Stomach (tissue), 19 donors: ENCODE measurements at places on chromosomes 11 and 22.
A peak's percentile ranks its signal among the peaks of the same experiment; 100 is the strongest.

DNA sequence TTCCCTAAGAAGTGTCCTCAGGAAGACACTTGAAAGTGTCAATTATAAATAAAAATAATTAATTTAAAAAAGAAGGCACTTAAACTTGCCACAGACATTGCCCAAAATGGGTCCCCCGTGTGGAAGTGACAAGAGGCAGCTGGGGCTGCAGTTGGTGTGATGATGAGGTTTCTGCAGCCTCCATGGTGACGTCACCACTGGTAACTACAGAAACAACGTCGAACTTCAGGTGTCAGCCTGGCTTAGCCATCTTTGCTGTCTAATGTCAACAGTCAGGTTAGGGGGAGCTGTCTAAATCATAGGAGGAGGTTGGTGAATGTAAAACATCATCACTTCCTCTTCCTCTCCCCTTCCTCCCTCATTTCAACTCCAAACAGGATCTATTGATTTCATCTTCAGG lies 328.6 kb downstream of the MN1 start:
- no peak for DNase-seq

DNA sequence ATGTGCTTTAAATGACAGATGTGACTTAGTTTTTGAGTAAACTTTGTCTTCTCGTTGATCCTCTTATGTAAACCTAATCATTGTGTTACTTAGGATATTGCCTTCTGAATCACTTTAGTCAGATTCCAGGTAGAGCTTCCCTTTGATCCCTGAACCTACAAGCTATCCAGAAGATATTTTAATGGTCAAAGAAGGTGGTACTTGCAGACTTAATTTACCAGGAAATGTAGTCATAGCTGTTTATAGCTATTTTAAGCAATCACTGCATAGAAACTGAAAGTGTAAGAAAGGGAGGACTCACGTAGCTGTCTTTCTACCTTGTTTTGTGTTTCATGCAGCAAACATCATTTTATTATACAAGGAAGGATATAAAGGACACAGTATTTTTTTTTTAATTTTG lies 189.5 kb downstream of the DDX10 start:
- peak; percentile 35 for DNase-seq

DNA sequence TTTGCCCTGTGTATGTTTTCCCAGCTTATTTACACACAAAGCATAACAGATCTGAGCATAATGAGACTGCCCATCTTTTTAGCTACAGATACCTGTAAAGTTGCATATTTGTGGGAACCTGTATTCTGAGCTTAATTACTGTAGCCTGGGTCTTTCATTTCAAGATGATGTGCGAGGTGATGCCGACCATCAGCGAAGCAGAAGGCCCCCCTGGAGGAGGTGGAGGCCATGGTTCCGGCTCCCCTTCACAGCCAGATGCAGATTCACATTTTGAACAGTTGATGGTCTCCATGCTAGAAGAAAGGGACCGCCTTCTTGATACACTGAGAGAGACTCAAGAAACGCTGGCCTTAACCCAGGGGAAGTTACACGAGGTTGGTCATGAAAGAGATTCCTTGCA lies 1.5 kb downstream of the PPFIA1 start:
- DNase-seq: no peak

DNA sequence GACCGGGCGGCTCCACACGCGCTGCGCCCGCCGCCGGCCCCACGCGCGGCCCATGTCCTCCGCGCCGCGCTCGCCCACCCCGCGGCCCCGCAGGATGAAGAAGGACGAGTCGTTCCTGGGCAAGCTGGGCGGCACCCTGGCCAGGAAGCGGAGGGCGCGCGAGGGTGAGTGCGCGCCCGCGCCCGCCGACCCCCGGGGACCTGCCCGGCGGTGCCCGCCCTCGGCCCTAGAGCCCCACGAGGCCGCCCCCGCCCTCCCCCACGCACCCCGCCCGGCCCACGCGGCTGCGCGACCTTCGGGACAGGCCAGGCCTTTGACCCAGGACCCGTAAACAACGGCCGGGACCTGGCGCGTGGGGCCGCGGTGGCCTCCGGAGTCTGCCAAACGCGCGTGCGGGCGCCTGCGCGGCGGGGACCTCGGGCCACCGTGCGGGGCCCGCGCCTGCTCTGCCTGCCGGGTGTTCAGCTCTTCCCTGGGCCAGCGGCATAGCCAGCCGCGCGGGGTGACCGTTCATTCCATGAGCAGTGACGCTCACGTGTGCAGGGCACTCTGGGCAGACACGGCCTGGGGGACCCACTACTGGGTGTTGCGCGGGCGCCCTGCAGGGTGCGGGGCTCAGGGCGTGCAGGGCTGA lies at the start of gene PARVB:
TSS of gene PARVB (plus strand) at position 15 of the 634 bp plus-strand sequence. CDS start at position 53, 38 bp downstream.
- peak; percentile 57 for DNase-seq
